ENCODE measurements at places on chromosomes 3 and 15.

DNA sequence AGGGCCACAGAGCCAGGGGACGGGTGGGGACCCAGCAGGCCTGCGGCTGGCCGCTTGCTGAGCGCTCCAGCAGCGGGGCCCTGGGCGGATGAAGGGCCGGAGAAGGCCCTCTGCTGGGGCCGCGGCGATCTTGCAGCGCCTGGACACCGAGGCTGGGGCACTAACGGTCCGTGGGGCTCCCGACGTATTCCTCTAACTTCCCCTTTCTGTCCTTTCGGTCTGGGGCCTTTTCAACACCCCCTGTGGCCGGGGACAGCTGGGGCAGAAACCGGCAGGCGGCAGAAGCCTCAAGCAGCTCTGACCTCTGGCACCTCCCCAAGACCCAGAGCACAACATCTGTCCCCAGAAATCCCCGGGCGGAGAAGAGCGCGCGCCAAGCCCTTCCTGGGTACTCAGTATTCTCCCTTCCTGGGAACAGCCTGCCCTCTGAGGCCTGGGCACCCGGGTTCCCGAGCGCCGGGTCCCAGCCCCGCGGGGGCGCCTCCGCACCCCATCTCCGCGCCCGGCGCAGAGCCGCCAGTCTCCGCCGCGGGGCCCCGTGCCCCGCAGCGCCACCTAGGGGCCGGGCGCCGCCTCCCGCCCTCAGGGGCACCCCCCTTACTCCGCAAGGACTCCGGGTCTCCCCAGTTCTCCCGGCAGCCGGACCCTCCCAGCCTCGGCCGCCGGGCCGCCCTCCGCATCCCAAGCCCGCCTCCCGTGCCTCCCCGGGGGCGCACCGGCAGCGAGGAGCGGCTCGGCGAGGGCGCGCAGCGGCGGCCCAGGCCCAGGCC, 582 bp upstream of the SLCO3A1 start:
- DNase-seq = peak; percentile 23

GRCh38 chr3:177452831-177453450, 255.7 kb upstream of the TBL1XR1 start:
- no peak for DNase-seq

GRCh38 chr3:179731544-179731943, 78.7 kb downstream of the USP13 start:
- no peak for DNase-seq

DNA sequence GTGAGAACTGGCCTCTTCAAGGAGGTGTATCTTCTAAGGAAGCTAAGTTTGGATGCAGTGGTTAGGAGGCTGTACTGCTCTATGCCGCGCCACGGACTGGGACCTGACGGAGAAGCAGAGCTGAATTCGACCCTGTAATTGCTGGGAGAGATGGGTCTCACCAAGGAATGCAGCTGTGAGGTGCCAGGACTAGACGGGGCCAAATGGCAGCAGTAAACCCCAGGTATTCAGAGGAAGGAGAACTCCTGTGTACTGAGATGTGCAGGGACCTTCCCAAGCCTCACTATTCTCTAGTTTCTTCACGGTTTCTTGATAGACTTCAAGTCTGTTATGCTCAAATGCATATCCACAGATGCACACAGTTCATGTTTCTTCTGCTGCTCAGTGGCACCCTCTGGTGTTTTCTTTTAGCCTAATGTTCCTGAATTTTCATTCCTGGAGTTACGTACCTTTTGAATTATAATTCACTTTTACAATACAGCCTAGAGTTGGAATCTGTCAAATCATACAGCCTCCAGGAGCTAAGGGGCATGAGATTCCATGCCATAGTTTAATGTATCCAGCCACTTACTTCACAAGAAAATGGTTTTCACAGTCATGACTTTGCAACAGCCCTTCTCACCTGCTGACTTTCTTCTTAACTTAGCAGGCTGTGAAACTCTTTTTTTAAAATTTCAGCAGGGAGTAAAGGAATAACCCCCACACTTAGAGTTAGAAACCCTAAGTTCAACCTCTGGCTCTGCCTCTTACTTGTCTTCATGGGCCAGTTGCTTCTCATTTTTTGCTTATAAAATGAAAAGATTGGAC, 61.8 kb downstream of the GLDN start:
- peak; percentile 10 for DNase-seq

- peak; percentile 14 for DNase-seq
These were observed 50.6 kb downstream of the GMNC start for GRCh38 chr3:190811775-190812480.

DNA sequence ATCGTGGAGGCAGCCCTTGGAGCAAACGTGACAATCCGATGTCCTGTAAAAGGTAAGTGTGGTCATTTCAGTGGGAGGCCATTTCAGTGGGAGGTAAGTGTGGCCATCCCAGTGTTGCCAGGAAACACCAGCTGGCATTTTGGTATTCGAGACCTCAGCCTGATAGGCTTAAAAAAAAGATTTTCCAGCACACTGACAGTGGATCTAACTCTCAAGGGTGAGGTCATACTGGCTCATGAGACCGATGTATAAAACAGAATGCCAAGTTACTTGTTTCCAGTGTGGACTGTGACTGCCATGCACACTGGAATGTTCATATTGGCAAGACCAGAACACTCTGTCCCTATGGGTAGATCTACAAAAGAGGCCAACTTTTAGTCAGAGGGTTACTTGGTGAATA, 244.4 kb upstream of the GOLGA6L4 start:
- no peak for DNase-seq

DNA sequence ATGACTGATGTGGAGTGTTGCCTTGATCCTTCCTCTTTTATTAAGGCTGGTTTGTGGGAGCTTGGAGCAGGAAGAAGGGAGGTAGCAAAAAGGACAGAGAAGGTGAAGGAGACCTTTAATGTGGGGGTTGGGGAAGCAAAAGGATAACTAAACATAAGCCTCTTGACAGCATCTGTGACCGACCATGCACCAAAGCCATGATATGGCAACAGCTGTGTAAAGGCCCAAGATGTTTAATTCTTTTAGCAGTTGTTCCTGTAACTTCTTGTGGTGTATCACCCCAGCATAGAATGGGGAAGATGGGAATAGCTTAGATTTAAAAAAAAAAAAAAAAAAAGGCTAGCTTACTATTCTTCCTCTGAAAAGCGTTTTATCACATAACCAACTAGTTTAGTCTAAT, 194.7 kb downstream of the KLHL25 start:
- no peak for DNase-seq

DNA sequence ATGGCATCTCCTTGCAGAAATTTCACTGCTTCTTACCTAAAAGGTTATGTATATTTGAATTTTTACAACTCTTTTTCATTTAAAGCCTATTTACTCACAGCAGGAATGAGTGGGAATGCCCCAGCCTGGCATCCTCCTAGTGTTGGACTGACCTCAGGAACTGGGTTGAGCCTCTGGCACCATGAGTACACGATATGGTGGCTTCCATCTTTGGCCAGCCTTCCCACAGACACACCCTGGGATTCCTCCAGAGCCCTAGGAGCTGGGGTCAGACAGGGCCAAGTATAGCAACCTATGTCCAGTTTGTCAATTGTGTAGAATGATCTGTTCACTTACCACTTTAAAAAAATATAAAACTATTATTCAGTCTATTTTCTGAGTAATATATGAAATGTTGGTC, 57.2 kb upstream of the HEG1 start:
- DNase-seq = no peak

- DNase-seq = no peak
These were observed 99.0 kb downstream of the TMCC1 start for GRCh38 chr3:129794311-129795185.

DNA sequence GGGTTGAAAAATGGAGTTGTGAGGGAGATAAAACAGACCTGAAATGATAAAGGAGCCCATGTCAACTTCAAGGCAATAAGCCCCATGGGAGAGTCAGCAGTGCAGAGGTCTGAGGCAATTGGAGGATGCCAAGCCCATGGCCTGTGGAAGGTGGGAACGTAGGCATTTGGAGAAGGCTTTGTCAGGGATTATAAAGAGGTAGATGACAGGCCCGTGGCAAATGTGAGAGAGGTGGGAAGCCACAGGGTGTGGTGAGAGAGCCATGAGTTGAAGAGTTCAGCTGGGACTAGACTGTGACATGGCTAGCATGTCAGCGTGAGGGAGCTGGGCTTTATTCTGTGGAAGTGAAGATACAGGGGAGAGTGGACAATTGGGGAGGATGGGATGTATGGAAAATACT, 35.4 kb downstream of the MFSD1 start:
- no peak for DNase-seq

DNA sequence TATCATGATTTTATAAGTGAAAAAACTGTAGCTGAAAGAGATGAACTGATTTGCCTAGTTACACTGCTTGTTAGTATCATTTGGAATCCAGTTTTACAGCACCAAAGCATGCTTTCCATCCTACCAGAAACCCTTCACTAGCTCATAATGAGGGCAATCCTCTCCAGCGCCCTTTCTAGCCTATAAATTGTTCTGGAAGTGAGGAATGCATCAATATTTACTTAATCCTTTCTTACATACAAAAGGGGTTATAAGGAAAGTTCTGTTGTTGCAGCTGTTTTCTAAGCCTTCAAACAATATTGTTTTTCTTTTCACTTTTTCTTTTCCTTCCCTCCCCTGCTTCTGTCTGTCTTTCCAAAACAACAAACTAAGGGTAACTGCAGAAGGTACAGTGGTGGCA, 11.0 kb upstream of the PCCB start:
- no peak for DNase-seq

- DNase-seq = no peak
These were observed 73.5 kb downstream of the PEAK1 start for GRCh38 chr15:77346245-77347036.

DNA sequence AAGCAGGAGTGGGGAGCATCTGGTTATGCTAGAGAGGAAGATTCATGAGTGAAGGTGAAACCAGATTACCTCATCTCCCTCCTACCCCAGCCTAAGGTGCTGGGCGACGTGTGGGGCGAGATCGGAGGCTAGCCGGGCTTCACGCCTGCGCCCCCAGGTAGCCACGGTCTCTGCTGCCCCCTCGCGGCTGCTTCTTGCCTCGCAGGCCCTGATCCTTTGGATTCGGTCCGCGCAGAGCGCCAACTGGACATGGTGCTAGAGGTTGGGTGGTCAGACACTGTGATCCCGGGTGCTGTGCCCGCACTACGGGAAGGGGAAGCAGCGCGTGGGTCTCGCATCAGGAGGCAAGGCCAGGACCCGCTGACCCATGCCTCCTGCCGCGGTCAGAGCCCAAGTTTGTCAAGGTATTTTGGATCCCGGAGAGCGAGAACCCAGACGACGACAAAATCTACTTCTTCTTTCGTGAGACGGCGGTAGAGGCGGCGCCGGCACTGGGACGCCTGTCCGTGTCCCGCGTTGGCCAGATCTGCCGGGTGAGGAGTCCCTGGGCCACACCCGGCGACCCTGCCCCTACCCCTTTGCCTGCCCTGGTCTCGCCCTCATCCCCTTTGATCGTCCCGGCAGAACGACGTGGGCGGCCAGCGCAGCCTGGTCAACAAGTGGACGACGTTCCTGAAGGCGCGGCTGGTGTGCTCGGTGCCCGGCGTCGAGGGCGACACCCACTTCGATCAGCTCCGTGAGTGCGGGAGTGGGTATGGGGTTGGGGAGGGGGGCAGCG, 4.2 kb downstream of the SEMA3B start:
- no peak for DNase-seq

- no peak for DNase-seq
These were observed 4.7 kb downstream of the FAM98B start for GRCh38 chr15:38458646-38459045.

- DNase-seq = no peak
These were observed 209.6 kb upstream of the EIF1B start for GRCh38 chr3:40099871-40100270.

GRCh38 chr15:71116942-71117341, 1.7 kb downstream of the THSD4 start:
- DNase-seq = no peak

DNA sequence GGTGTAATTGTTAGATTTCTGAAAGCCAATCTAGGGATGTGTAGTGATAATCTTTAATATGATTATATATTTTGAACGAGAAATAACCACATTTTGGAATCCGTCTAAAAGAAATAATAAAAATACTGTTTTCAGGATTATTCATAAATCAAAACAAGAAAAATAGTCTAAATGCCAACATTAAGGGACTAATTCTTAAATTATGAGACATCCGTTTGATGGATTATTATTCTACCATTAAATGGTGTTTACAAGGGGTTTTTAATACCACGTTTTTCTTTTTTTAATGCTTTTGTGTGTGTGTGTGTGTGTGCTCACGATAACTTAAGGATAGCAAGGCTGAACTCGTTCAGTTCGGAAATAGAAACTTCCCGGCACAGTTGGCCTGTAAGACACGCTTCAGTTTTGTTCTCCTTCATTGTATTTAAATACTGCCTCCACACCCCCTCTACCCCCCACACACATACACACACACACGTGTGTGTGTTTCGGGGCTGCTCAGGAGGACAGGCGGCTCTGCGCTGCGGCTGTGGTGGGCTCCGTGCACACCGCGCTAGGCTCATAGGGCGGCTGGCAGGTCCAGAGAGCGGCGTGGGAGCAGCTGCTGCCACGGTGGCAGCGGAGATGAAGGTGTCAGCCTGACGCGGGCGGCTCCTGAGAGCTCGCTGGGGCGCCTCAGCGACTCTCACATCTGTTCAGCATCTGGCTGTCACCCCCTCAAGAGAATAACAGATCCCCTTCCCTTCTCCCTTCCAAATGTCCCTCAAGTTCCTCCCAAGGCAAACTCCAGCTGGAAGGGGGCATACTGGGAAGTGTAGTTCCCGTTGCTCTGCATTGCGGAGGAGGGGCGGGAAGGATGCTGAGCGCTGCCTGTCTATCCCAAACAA, 23.0 kb upstream of the ANP32A start:
- DNase-seq = no peak

DNA sequence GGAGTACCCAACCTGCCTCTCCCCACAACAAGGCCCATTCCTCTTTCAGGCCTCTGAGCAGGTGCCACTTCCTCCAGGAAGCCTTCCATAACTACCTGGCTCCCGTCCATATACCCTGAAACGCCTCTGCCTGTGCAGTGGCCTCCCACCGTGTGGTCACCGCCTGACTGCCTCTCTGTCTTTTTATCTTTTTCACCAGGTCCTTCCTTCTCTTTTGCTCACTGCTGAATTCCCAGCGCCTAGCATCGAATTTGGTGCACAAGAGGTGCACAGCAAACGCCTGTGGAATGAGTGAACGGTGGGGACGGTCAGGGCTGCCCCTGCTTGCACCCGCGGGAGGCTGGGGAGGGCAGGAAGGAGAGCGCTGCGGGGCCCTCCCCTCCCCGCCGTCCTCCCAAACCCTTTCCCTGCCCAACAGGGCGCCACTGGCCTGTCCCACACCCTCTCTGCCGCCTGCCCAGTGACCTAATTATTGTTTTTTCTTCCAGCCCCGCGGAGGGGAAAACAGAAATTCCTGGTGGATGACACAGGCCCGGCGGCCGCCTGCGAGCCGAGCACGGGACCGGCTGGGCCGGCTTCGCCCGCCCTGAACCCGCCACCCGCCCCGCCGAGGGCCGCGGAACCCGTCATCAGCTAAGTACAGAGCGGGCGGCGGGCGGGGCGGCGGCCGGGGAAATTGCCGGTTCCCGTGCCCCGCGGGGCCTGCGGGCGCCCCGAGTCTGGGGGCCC, 140.1 kb downstream of the SMAD6 start:
- peak; percentile 75 for DNase-seq

- DNase-seq = no peak
These were observed 19.5 kb downstream of the TBL1XR1 start for GRCh38 chr3:177177749-177178221.

GRCh38 chr3:195186041-195186709, 84.8 kb downstream of the XXYLT1 start:
- DNase-seq = no peak

- DNase-seq = no peak
These were observed 56.9 kb downstream of the FLNB start for GRCh38 chr3:58064923-58065638.

GRCh38 chr3:108602249-108602934, 12.9 kb downstream of the DZIP3 start:
- DNase-seq = no peak

GRCh38 chr3:19213603-19214220, 65.4 kb downstream of the KCNH8 start:
- no peak for DNase-seq
